ENCODE measurements at places on chromosomes 1 and 21.

- no peak for DNase-seq
Measured at GRCh38 chr1:23551849-23552248, 7.5 kb downstream of the ID3 start.

GRCh38 chr1:7346070-7346596, 425.0 kb upstream of the VAMP3 start:
- no peak for DNase-seq

GRCh38 chr1:197178998-197179397, 32.5 kb upstream of the ASPM start:
- DNase-seq: no peak

- DNase-seq: no peak
Measured at GRCh38 chr1:62691062-62691844, 3.1 kb upstream of the DOCK7 start.

- no peak for DNase-seq
Measured at GRCh38 chr21:41885341-41886024, 6.3 kb upstream of the PRDM15 start.

Measured in stimulated activated CD4-positive, alpha-beta T cell treated with anti-CD3 and anti-CD28 coated beads, Interleukin-15, amount 100 ng/mL, for 48 hours (primary cell).